ENCODE measurements at places on chromosomes 2 and 18.

GRCh38 chr2:234752966-234753365, 198.9 kb upstream of the SH3BP4 start:
- no peak for DNase-seq

GRCh38 chr2:164677271-164677670, 56.0 kb upstream of the GRB14 start:
- DNase-seq = no peak

GRCh38 chr2:21289989-21290388, 166.2 kb downstream of the TDRD15 start:
- no peak for DNase-seq

- DNase-seq = peak; percentile 18
These were observed 492 bp downstream of the KIF5C start for GRCh38 chr2:148875387-148876051.

DNA sequence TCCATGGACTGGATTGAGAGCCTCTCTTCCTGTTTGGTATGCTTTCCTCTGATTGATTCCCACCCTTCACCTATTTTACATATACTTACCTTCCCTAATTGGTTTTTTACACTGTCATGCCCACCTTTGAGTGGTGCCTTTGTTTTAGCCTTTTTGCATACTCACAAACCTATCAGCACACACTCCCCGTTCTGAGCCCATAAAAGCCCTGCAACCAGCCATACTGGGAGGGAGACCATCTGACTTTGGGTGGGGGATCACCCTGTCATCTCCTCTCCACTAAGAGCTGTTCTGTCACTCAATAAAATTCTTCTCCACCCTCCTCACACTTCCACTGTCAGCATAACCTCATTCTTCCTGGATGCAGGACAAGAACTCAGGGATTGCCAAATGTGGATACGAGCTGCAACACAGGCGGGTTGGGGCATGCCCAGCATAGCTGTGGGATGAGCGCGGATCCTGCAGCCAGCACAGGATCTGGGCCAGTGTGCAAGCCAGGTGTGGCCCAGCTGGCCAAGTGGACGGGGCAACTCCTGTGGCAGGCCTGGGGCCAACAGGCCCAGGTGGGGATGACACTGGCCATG, 9.4 kb upstream of the MOB1A start:
- DNase-seq = no peak

- no peak for DNase-seq
These were observed 316.8 kb downstream of the AFF3 start for GRCh38 chr2:99825630-99826029.

DNA sequence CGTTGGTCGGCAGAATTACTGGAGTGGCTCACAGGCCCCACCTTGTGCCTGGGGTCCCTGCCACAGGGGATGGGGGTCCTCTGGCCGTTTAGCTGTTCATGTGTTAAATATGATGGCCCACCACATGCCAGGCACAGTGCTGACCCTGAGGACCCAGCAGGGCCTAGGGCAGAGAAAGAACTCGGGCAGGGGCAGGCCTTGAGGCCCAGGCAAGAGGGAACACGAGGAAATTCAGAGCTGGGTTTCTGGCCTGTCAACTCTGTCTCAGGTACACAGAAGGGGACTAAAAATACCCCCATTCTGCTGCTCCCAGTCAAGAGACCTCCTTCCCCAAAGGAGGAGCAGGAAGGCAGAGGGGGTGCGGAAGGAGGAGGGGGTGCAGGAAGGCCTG, 66.2 kb downstream of the DNMT3A start:
- DNase-seq = no peak

DNA sequence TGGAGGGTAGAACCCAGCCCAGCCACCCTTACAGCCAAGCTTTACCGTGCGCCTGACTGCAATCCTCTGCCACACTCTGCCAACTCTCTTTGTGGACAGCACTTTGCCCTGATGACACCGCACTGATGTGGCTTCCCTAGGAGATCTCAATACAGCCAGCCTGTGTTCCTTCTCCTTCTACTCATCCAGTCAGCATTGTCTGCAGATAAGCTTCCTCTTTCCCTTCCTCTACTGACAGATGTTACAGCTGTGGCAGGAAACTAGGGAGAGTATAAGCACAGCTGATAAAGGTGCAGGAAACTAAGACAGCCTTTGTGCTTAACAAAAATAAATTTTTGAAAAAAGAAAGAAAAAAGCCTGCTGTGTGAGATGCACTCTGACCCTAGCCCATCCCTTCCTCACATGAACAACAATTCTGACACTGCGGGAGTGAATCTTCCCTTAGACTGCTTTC, 25.0 kb downstream of the CEP68 start:
- no peak for DNase-seq

DNA sequence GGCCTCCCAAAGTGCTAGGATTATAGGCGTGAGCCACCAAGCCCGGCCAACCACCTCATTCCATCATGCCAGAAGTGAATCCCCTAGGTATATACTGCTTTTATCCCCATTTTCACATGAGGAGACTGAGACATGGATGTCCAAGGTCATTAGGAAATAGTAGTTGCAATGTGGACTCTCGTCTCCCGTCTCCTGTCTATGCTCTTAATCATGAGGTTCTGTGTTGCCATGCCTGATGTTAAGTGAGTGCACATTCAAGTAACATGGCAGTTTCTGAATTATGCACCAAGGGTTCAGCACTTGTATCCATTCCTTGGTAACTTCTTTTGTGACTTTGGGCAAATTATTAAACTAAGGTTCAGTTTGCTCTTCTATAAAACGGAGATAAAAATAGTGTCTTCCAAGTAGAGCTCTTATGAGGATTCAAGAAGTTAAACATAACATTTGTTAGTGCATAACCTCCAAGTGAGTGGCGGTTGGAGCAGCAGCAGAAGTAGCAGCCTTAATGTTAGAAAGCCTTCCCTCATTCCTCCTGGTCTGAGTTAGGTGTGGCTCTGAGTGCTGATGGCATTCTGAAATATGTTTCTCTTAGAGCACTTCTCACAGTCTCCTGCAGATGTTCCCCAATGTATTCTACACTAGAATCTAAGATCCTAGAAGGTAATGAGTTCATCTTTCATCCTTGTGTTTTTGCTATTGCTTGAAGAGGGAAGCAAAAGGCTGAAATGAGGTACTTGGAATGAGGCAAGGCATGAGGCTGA, 21.9 kb downstream of the SOCS6 start:
- no peak for DNase-seq

DNA sequence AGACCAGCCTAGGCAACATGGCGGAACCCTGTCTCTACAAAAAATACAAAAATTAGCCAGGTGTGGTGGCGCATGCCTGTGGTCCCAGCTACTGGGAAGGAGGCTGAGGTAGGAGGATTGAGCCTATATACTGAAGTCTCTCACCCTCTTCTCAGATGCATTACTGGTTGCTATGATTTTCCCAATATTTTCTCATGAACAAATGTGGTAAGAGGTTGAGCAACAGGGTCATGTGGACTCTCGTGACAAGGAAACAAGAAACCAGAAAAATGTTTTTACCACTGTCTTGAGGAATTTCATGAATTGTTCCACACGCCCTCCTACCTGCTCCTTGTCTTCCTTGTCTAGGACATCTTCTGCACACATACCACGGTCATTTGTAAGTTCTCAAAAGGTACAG, 12.4 kb downstream of the LMAN2L start:
- DNase-seq = no peak

DNA sequence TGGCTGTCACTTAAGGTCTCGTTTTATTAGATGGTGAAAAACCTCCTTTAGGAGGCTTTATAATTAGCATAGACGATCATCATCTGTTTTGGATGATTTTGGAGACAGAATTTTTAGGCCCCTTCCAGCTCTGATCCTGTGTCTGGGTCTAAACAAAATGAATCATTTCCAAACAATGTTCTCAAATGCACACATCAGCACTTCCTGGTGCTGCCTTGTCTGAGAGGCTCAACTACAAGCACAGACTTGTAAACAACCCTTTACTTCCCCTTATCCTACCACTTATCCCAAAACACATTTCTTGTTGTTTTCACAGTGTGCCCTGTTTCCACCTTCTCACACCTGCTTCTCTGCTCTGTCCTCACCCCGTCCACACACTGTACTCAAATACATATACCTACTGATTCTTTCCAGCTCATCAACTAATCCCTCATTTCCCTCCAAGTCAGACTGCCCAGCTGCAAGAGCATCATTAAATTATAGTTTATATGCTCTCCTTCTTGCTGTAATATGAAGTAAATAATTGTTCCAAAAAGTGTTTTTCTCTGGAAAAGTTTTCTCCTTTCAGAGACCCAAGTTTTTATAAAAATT, 71.2 kb upstream of the COL3A1 start:
- DNase-seq = no peak

DNA sequence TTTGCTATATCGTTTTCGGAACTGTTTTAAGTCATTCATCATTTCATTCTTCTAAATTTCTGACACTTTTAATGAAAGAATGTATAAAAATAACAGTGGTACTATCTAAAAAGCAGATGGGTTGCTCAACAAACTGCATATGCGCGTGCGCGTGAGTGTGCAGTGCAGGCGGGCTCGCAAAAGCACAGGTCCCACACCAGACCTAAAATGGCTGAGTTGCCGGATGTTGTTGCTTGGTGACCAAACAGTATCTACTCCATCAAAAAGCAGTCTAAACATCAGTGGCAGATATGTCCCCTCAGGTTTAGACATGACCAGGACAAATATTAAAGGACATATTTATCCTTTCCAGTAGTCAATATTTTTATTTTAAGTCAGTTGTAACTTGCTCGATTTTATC, 5.1 kb downstream of the NOL4 start:
- no peak for DNase-seq

DNA sequence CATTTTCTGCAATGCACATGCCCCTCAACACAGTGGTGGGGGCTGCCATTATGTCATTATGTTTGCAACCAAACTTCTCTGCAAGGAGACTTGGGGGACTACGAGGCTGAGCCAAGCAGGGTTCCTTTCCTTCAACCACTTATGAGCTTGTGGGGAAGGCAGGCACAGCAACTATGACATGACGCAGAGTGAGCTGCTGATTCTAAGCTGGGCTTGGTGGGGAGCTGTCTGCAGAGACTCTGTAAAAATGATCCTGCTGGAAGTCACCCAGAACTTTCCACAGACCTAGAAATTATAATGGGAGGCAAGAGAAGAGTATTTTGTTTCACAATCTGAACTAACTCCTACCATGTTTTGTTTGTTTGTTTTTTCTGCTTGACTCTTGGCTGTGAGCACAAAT, 55.6 kb downstream of the INPP5D start:
- DNase-seq = no peak

GRCh38 chr2:68561372-68561771, 82.0 kb upstream of the PROKR1 start:
- no peak for DNase-seq

DNA sequence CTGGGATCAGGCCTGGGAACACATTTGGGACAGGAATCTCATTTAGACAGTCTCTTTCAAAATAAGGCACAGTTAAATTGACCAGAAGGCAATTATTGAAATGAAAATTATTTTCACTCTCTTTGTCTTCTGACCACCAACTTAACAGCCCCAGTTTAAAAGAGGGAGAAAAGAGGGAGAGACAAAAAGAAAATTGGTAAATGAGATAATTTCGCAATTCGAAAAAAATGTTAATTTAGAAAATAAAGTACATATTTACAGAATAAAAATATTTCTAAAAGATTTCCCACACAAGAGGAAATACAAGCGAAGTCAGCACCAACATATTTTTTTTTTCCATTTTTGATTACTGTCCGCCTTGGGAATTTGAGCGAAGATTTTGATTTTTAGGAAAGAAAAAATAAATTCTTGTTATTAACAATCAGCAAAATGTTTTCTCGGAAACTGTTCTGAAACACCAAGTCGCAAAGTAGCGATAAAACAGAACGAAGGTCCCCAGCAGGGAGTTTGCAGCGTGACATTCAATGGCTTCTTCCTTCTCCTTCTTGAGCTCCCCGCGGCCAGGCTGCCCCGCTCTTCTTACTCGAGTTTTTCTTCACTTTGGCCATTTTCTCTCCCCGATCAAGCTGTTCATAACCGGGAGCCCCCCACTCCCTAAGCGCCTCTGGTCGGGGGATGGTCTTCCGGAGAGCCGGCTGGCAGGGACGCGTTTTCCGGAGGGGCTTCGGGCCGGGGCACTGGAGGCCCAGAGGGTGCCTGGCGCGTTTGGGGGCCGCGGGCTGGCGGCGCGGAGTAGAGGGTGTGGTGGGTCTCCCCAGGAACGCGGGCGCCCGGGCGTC, 5.0 kb downstream of the SP9 start:
- DNase-seq = no peak

DNA sequence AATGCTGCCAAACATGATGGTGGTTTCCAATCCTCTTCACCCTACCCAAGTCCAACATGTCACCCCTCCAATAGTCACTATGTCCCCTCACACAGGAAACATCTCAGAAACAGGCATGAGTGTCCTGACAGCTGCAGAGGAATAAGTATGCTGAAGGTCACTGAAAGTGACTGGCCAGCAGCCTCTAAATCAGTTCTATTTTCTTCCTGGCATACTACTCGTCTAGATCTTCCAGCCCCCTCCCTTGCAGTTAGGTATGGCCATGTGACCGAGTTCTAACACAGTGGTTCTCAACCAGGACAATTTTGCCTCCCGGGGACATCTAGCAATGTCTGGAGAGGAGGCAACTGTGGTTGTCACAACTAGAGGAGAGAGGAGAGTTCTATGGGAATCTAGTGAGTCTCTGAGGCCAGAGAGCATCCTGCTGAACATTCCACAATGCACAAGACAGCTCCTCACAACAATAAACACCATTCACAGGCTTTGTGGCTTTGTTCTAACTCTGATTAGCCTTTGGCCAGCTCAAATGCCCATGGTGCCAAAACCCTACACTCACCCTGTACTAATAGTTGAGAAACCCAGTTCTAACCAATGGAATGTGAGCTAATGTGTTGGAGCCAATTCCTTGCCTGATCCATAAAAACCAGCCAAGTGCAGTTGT, 12.6 kb upstream of the ID2 start:
- DNase-seq = no peak

- no peak for DNase-seq
These were observed 110.6 kb upstream of the TEX51 start for GRCh38 chr2:126788113-126788512.

DNA sequence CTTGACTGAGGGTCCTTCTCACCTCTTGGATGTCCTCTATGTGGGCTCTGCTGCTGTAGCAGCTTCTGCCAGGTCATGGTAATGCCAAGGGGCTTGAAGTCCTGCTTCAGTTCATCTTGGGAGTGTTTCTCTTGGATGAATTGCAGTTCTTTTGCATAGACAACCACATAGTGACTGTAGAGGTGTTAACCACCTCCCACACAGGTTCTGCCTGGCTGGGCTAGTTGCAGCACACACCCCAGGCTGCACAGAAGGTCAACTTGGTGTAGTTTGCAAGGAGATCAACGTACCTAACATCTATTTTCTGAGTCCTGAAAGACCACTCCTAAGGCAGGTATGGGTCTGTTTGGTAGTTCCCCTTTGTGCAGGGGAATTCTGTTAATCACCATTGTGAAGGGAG, 108.1 kb downstream of the ADCYAP1 start:
- DNase-seq = no peak

Data from stimulated activated CD4-positive, alpha-beta T cell treated with anti-CD3 and anti-CD28 coated beads, Interleukin-4, amount 100 ng/mL, for 1 hour (primary cell).